ENCODE measurements at places on chromosomes 1 and 21.

DNA sequence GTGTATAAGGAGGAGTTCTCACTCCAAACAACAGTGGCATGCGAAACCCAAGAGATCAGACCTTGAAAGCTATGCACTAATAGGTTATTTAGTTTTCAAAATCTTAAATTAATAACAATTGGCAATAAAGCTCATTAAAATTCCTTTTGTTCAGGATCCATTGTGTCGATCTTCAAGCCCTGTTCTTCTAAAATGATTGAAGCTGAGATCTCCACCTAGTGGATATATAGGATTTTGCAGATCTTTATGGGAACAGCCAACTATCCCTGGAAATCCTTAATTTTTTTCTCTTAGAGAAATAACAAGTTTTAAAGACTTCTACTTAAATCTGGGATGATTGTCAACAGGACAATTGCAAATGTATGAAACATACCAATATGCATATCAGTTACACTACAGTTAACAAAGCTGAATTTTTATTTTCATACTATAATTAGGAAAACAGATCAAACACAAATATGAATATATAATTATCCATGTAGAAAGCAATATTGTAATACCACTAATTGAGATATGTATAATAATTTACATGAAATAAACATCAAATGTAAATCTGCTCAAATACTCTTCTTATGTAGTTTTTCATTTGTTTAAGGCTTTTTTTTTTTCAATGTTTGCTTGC, 43.3 kb downstream of the LRRC53 start:
- DNase-seq: no peak

DNA sequence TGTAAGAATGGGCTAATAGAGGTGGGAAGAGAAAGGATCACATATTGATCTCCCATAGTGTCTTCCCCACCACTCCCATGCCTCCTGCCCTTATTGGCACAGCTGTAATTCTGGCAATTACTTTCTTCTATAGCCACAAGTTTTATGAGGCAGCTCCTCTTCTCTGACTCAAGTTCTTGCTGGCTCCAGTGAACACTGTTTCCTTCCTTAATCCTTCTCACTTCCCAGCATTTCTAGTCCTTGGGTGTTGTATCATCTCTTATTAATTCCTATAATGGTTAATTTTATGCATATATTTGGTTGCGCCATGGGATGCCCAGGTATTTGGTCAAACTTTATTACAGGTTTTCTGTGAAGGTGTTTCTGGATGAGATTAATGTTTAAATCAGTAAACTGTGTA, 103.3 kb downstream of the MRPL39 start:
- no peak for DNase-seq

DNA sequence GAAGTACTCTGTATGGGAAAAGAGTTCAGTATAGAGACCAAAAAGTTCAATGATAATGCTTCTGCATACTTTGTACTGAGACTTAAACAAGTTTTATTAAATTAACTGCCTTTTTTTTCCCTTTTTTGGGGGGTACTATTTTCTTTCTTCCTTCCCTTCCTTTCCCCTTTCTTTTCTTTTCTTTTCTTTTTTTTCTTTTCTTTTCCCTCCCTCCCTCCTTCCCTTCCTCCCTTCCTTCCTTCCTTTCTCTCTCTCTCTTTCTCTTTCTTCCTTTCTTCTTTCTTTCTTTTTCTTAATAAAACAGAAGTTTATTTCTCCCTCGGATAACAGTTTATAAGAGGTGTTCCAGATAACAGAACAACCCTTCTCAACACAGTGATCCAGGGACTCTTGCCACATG, 77.5 kb downstream of the LHX8 start:
- DNase-seq: no peak

GRCh38 chr1:178101654-178102053, 7.8 kb downstream of the RASAL2 start:
- no peak for DNase-seq

DNA sequence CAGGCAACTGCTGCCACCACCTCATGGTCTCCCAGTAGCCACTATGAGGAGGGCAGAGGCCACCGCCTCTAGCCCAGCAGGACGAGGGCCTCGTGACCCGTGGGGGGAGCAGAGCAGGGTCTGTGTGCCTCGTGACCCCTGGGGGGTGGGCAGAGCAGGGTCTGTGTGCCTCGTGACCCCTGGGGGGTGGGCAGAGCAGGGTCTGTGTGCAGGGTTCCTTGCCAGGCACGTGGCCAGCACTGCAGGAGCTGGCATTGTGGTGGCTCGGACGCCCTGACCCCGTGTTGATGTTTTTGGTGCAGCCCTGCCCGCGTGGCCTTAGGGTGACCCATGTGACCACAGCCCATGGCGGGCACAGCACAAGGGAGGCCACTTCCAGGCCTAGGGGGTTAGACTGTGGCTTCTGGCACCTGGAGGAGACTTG, 52.8 kb downstream of the SLX9 start:
- no peak for DNase-seq

DNA sequence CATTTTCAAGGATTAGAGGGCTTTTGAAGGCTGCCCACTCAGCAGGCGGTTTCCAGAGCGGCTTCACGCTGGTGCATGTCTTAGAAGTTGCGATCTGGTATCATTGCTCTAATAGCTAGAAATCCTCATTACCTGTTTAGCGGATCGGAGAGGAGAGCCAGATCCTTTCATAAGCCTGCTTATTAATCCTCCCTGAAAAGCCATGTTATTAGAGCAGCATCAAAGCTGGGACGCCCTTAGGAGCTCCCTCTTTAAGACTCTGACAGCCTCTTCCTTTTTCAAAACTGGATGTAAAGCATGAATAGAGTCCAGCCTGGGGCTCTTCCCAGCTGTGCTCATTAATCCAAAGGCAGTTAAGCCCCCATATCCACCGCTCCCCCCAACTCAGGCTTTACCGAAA, 13.9 kb upstream of the CTSE start:
- DNase-seq: no peak

- no peak for DNase-seq
These were observed 65.5 kb downstream of the RERE start for GRCh38 chr1:8751984-8752383.

DNA sequence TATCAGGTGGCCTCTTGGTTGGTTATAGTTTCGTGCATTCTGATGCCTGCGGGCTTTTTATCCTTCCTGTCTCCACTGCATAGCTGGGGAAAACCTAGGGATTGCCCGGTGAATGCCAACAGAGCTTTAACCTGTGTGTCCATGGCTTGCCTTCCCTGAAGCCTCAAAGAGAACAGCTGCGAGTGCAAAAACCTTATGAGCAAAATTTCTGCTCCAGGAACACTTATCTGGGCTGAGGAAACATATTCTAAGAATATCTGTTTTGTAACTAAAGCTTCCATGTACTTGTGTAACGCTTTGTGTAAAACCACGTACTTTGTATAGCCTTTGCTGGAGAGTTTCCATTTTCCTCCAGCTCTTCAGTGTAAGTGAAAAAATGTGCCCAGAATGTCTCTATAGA, 7.2 kb downstream of the CNST start:
- DNase-seq: no peak

DNA sequence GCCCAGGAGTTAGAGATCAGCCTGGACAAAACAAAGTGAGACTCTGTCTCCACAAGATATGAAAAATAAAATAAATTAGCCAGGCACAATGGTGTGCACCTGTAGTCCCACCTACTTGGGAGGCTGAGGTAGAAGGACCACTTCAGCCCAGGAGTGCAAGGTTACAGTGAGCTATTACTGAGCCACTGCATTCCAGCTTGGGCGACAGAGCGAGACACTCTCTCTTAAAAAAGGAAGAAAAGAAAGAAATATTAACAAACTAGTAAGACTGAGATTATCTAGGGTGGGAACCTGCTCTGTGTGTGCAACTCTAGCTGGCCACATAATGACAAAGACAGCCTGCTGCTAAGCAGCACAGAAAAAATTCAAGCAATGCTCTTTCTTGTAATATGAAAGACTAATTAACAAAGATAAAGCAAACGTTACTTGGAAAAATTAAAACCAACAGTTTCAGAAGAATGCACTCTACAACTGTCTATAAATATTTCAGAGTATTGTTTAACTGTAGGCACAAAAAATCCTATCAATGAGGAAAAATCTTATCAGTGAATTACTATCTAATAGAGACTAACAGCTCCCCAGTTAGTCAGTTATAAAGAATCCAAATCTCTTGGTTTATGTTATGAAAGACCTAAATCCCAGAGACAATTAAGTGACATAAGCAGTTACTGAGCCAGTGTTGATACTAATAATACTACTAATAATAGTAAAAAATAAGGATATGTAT, 74.5 kb downstream of the ENAH start:
- DNase-seq: no peak

GRCh38 chr1:46158312-46159281, 16.3 kb upstream of the TSPAN1 start:
- no peak for DNase-seq

DNA sequence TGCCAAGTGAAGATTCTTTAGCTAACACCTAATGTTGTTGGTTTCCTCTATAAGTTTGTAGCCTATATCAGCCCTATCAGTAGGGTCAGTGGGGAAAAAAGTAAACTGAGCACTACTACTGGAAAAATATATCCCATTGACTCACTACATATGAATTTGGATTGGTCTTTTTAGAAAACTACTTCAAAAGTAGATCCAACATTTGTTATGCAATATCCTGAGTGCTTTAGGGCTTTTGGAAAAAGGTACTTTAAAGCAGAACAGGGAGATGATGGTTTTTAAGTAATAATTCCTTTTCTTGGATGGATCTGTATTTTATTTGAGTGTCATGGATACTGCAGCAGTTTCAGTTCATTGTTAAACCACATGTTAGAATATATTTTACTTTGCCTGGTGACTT, 7.1 kb downstream of the C1orf21 start:
- DNase-seq: no peak

- no peak for DNase-seq
These were observed 52.5 kb downstream of the NBPF6 start for GRCh38 chr1:108502624-108503023.

DNA sequence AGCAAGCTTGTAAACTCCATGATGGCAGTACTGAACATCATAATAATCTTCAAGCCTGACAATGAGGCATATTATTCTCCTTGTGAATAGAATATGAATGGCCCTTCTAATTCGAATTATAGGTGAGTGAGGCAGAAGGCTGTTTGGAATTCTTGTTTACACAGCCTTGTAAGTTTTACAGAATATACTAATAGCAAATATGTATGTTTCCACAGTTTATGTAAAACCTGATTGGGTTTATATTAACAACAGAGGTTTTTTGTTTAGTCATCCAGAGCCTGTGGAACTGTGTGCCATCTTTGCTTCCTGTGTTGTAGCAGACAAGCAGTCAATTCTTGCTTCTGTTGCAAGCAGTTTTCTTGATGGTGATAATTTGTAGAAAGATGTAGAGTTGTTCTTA, 8.0 kb downstream of the OSBPL9 start:
- no peak for DNase-seq

- no peak for DNase-seq
These were observed 815.5 kb upstream of the ADGRL4 start for GRCh38 chr1:79822053-79822452.

GRCh38 chr21:42414066-42414465, 10.4 kb downstream of the UBASH3A start:
- DNase-seq: no peak

GRCh38 chr21:16406355-16406754, 676.6 kb downstream of the USP25 start:
- DNase-seq: no peak

GRCh38 chr1:101781201-101781831, 215.4 kb downstream of the OLFM3 start:
- DNase-seq: no peak

GRCh38 chr1:185208626-185209180, 51.7 kb downstream of the SWT1 start:
- DNase-seq: no peak
